ENCODE measurements at places on chromosomes 4 and X.

- no peak for DNase-seq
These were observed 277.9 kb downstream of the TRIML1 start for GRCh38 chr4:188417181-188417580.

GRCh38 chrX:150968862-150969720 is 14.0 kb upstream of the HMGB3 start:
- no peak for DNase-seq

DNA sequence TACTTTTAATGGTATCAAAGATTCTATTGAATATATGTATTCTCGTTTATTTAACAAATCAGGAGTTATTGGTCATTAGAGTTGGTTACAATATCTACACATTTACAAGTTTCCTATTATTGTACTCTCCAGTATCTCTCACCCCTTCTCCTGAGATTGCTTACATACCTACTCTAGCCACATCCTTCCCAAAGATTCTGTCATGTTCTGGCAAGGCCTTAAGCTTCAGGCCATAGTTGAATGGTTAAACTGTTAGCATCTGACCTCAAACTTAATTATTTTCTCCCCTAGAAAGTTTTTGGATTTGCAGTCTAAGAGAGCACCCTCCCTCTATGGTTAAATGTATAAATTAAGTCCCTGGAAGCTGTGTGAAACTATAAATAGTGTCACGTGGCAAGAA is 784.2 kb downstream of the GLUD2 start:
- no peak for DNase-seq

GRCh38 chr4:78758085-78758484 is 18.1 kb upstream of the BMP2K start:
- DNase-seq = no peak

DNA sequence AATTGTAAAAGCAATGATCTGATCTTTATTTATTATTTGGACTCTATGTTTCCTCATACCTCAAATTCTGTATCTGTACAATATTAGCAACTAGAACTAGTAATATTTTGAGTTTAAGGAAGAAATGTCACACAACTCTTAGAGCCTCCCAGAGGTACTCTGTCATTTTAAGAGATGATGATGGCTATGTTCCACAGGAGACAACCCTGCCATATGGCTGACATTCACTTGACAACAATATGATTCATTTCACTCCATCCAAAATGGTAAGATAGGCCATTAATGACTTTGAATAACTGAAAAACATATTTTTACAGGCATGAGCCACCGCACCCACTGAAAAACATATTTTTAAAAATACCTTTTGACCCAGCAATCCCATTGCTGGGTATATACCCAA is 190.3 kb downstream of the MAML3 start:
- no peak for DNase-seq

GRCh38 chr4:150250293-150250997 is 172.2 kb downstream of the DCLK2 start:
- no peak for DNase-seq

DNA sequence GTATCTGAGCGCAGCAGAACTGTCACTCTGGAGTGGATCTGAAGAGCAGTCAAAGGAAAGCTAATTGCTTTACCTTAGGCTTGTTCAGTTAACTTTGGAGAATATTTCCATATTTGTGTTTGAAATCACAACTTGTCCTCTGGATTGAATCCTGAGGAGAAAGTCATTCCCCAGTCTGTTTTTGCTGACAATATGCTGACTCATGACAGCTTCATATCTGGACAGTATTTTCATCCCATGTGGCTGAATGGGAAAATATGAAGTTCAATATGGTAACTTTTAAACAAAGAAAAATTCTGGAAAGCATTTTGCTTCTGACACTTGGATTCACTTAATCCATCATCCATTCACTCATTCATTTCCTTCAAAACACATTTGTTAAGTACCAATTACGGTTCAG is 46.3 kb upstream of the MAGEC3 start:
- DNase-seq = no peak

DNA sequence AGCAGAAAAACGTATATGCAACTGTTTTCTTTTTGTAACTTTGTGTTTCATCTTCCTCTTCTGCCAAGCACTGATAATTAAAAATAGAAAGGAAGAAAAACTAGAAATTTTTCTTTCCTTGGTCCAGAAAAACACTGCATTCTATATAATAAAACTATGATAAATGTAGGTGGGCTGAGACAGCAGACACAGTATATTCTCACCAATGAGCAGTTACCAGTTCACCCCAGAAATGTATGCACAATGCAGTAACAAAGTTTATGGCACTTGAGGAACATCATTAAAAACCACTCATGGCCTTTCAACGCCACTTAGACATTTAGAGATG is 79.4 kb downstream of the FAT1 start:
- no peak for DNase-seq

DNA sequence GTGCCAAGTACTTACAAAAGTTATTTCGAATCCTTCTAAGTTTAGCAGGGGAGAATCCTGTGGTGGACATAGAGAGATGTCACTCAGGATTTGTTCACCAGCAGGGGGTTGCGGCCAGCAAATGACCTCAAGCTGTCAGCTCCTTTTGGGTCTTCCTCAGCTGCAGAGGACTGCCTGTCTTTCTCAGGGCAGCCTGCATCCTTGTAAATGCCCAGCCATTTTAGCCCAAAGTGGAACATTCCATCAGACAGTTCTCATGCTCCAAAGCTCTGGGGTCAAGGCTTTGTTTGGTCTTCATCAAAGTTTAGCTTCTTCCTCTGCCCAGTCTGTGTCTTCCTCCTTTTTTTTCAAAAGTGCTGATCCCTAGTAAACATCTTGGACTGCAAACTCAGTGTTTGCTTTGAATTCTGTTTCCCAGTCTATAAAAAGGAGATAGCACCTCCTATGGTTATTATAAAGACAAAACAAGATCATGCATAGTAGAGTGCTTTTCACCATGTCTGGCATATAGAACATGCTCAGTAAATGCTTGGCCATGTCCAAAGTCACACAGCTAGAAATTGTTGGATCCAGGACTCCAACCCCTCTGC is 156.4 kb upstream of the GATB start:
- no peak for DNase-seq

GRCh38 chr4:105184316-105184980 is 37.8 kb downstream of the TET2 start:
- no peak for DNase-seq

- no peak for DNase-seq
These were observed 33.3 kb upstream of the TLL1 start for GRCh38 chr4:165839615-165840333.

DNA sequence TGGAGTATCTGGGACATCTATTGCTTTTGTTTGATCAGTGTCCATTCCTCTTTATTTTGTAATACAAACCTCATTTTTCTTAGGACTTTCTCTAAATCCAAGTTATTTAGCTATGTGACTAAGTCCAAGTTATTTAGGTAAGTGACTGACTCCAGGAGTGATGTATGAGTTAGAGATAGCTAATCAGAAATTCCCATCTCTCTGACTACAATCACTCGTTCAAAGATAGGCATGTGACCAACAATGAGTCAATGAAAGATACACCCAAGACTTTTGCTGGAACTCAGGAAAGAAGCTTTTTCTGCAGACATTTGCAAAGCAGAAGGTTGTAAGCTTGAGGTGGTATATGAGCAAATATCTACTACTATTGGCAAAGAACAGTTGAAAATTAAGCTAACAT is 72.5 kb upstream of the KCNIP4 start:
- DNase-seq = no peak

- DNase-seq = no peak
These were observed 315.6 kb downstream of the GPAT3 start for GRCh38 chr4:83851261-83852084.

DNA sequence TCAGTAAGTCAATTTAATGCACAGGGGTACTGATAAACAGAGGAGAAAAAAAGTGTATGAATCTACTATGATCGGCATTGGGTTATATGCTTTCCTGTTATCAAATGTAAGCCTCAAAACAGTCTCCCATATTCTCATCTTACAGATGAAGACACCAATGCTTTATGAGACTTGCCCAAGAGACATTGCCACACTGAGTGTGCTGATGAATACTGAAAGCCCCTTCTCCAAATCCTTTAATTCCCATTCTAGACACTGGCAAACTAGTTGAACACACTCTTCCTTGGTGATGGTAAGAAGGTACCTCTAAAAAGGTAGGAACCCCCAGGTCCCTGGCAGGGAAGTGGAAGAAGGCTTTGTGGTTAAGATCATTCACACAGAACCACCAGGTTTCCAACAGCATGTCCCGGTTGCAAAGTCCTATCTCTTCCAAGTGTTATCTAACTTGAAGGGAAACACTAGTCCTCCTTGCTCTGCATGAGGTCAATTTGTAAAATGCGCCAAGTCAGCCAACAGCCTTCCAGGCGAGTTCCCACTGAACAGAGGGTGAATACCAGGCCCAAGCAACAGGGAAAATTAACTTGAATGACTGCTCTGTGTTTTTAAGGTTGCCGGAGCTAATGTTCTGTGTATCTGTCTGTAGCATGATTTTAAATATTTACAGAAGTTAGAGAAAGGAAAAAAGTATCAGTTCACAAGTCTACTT is 5.1 kb downstream of the SETD7 start:
- peak; percentile 44 for DNase-seq

DNA sequence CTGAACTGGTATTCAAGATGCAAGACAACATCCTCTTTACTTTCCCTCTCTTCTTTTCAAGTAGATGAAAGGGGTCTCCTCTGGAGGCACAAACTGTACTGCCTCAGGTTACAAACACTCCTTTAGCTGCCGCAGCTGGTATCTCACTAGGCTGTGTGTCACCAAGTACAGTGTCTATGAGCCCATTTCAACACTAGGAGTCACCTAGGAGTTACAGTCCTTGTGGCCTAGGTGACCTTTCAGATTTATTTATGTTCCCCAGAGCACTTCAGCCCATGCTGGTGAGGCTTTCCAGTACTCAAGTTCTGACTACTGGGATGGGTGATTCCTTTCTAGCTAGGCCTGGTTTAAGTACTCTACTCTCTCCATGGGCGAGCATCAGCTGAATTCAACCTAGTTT is 32.4 kb upstream of the TMLHE start:
- no peak for DNase-seq

DNA sequence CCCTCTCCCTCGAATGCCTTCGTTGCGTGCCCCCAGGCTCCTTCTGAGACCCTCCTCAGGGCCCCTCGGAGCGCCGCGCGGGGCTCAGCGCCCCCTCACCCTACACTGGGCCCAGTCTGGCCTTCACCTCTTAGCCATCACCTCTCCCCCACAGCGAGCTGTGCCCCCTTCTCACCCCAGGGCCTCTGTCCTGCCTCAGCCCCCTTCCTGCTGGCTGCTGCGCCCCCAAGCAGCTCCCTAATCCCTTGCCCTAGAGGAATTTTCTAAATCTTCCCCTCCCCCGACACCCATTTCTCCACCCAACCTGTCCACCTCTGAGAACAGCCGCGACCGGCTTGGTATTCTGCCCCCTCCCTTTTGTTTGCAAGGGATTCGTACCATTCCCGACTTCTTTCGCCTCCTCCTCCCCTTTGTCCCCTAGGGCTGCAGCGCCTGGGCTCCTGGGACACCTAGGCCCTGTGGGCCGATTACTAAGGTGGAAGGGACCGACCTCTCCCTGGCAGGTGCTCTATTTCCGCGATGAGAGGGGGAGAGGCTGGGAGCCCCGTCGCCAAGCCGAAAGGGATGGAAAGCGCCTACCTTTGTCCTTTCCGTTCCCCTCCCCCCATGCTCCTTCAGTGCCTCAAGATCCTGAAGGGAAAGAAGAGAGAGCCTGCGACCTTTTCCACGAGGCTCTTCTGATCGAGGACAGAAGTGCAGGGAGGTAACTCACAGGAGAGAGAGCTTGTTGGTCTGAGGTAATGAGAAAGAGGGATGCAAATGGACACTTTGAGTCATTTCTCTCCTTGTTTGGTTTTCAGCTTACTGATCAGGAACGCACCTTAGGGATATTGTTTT is 10.9 kb downstream of the DLG3 start:
- DNase-seq = no peak

DNA sequence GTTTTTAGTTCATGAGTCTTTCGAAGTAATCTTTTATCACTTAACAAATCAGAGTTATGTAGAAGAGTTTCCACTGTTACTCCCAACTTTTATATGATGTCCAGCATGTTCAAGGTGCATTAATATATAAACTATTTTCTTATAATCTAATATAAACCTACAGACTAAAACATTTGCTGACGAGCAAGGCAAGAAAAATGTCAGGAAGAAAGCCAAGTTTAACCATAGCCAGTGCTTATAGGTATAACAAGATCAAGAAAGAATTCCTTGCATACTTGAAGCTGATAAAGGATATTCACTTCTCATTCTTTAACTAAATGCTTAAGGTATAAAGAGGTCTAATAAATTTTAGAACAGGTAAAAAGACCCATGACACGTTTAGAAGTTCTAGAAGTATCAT is 167.7 kb downstream of the NPNT start:
- no peak for DNase-seq
